ENCODE measurements at places on chromosomes 1 and 21.

DNA sequence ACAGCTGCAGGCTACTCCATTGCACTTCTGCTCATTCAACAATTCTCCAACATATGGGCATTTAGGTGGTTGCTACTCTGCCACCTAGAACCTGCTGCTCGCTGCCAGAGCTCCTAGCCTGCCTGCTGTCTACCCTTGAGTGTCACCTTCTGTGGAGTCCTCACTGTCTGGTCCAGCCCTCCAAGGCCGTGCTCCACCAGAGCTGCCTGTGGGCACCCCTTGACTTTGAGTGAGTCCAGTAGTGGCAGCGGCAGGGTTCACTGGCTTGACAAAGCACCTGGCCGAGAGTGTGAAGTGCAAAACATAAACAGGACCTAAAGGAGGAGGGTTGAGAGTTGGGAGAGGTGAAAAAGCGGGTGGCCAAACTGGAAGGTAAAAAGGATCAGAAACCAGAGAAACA lies 120.3 kb upstream of the DNAH14 start:
- no peak for DNase-seq

- peak; percentile 67 for DNase-seq
Observed at GRCh38 chr1:108512239-108513043, 47.5 kb upstream of the EEIG2 start.

GRCh38 chr1:173418107-173418985 lies 58.8 kb upstream of the PRDX6 start:
- DNase-seq, result no peak

DNA sequence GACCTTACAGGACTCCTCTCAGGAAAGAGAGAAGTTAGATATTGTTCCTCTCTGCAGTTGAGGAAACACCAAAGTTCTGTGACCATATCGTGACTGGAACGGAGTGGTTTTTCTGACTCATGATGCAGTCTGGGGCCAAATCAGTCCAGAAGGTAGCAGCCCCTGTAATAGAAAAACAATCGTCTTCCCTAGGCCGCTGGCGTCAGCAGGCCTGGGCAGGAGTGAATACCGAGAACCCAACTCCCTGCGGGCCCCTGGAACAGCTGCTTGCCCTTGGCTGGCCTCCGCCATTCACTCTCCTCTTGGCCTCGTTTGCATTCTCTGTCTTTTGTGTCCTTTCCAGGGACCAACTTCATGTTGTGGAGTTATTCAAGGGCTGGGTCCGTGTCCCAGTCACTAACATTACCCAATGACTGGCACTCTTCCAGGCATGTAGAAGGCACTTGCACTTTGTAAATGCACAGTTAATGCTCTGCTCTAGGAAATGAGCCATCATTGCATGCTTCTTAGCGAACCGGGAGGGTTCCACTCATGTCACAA lies 10.9 kb upstream of the CD101 start:
- DNase-seq, result no peak

DNA sequence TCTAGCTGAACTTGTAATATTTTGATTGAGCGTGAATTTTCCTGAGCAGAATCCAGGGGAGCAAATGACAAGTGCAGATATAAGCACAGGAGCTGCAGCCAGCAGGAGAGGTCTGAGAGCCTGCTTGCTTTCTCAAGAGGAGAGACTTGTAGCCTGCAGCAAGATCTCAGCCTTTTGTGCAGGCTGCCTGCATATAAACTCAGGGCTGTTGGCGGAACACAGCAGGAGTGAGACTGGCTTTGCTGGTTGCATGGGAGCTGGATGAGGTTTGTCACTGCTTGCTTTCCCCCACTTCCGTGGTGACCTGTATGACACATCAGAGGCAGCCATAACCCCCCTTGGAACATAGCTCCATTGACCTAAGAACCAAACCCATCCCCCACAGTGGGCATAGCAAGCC lies 725.4 kb upstream of the RGS18 start:
- DNase-seq, result no peak

- no peak for DNase-seq
Observed at GRCh38 chr1:107976431-107976830, 11.5 kb upstream of the VAV3 start.

GRCh38 chr1:103783944-103784377 lies 34.3 kb downstream of the AMY1C start:
- DNase-seq, result no peak

- DNase-seq, result no peak
Observed at GRCh38 chr1:173409613-173410012, 67.5 kb upstream of the PRDX6 start.

GRCh38 chr1:228271701-228272251 lies 63.9 kb downstream of the OBSCN start:
- no peak for DNase-seq

DNA sequence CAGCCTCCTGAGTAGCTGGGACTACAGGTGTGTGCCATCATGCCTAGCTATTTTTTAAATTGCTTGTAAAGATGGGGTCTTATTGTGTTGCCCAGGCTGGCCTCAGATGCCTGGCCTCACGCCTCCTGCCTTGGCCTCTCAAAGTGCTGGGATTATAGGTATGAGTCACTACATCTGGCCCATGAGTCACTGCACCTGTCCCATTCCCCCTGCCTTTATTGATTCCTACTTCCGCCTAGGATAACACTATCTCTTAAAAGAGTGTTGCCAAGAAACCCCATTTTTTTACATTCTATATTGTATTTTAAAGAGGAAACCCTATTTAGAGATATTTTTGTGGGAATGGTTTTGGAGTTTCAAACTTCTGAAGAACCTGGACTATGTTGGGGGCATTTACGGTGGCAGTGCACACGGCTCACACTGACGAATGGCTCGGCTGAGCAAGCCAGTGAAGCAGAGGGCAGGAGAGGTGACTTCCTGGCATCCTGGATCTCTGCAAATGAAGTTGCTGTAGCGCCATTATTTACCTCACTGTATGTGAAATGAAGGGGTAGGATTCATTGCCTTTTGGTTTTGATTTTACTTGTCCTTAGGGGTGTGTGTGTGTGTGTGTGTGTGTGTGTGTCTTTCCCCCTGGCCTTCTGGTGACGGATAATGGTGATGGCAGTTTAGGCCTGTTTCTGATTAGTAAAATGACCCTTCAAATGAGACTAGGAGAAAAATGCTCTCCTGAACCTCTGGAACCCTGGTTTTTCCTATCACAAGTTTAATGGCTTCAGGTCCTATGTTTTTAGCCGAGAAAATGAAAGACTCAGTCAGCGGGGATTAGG lies 22.5 kb downstream of the KIF26B start:
- peak; percentile 20 for DNase-seq

DNA sequence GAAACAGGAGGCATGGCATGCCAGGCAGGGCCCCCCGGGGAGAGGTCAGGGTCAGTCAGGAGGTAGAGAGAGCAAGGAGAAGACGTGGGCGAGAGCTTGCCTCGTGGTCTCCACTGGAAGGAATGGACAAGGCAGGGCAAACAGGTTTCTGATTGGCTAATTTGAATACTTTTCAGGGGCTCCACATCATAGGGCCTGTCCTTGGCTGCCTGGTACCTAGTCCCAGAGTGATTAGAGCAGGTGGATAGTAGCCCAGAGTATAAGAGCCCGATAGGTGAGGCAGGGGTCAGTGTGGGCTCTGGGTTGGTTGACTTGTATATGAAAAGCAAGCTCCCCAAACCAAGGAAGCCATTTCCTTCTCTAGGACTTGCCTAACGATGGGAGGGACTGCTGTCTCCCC lies 178.6 kb downstream of the ZP4 start:
- DNase-seq, result no peak

- DNase-seq, result no peak
Observed at GRCh38 chr1:201753492-201753891, 75.5 kb upstream of the IPO9 start.

- no peak for DNase-seq
Observed at GRCh38 chr1:36392836-36393235, 4.9 kb downstream of the LSM10 start.

GRCh38 chr1:116203920-116204319 lies 92.7 kb downstream of the MAB21L3 start:
- DNase-seq, result peak; percentile 43

DNA sequence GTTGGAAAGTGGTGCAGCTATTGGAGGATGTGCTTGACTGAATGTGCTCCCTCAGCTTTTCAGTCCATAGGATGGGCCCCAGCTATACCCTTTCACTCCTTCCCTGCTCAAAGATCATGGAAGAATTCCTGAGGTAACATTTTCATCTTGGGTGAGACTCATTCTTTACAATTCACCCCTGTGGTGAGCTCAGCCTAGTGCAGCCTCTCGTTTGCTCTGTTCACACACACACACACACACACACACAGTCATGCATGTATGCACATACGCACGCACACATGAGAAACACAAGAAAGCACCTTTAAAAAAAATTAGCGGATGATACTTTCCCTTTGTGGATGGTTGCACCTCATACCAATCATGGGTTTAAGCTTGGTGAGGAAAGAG lies 25.8 kb downstream of the CCN1 start:
- DNase-seq, result no peak

- no peak for DNase-seq
Observed at GRCh38 chr21:44458971-44459711, 3.8 kb downstream of the LRRC3 start.
